Mesangial cell (primary cell): ENCODE measurements at places on chromosomes 2 and 18. TPM values are rescaled to one million over a fixed set of nuclear protein-coding genes. Genes with fewer than 3 reads are reported as not detected.

NYAP2 gene
- total RNA-seq, result not detected in 2 replicates

LRRC30 gene
- total RNA-seq, result not detected in 2 replicates

CDH7 gene
- total RNA-seq, result not detected in 2 replicates

GALNT13 gene
- total RNA-seq, result 0.33 and 0.38 TPM in 2 replicates

ANKRD23 gene
- total RNA-seq, result 0.49 and 1.9 TPM in 2 replicates

SNED1 gene
- 1.5 and 6.7 TPM in 2 replicates for total RNA-seq

POTEJ gene
- total RNA-seq, result not detected in 2 replicates

CCDC150 gene
- 1.3 and 1.5 TPM in 2 replicates for total RNA-seq

ANKRD30BL gene
- total RNA-seq, result 0.13 TPM in 1 of 2 replicates, not detected in the other

PID1 gene
- total RNA-seq, result 1.1 and 3.4 TPM in 2 replicates

CD226 gene
- 0.13 TPM in 1 of 2 replicates, not detected in the other for total RNA-seq

IL1RL1 gene
- under 0.01 TPM in 1 of 2 replicates, not detected in the other for total RNA-seq

C1QL2 gene
- not detected in 2 replicates for total RNA-seq

FOXI3 gene
- not detected in 2 replicates for total RNA-seq

TMEM17 gene
- 1.6 and 2.8 TPM in 2 replicates for total RNA-seq

DUSP11 gene
- total RNA-seq, result 14.0 and 14.8 TPM in 2 replicates

FEV gene
- total RNA-seq, result not detected in 2 replicates

TRIM43B gene
- not detected in 2 replicates for total RNA-seq
